ENCODE measurements at places on chromosomes 11 and 22.

DNA sequence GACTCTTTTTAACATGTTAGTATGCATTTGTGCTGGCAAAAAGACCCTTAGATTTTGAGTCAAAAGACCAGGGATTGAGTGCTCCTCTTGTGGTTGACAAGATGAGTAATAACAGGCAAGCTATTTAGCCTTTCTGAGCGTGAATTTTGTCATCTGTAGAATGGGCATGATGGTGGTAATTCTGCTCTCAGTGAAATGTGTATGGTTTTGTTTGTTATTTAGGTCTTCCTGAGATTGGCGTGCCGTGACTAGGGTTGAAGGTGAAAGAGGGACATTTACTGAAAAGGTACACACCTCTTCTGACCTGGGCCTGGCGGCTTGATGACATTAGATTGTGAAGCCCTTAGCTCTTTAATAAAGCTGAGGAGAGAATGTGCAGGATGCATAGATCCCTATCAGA lies 8.4 kb upstream of the CEP295 start:
- no peaks in the 10 kb centered on the region for H3K36me3 ChIP-seq
- H3K27ac ChIP-seq = no peak overlapping the region
- no peak for DNase-seq
- no peaks in the 10 kb centered on the region for H3K27me3 ChIP-seq
- no peaks in the 10 kb centered on the region for H3K4me1 ChIP-seq
- H3K4me3 ChIP-seq = no peak overlapping the region

DNA sequence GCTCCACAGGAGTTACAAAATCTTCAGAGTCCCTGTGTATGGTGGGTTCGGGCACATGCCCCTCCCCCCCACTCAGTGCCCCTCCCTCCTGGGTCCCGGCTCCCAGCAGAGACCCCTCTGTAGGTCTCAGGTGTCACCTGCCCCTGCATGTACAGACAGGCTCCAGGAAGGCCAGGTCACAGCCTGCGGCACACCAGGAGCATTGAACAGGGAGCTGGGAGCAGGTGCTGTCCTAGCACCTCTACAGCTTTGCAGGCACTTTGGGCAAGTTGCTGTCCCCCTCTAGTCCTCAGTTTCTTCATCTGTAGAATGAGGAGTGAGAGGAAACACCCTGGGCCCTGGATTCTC lies 80.1 kb upstream of the RTL6 start:
- H3K27ac ChIP-seq = no peak overlapping the region
- no peaks in the 10 kb centered on the region for H3K4me1 ChIP-seq

DNA sequence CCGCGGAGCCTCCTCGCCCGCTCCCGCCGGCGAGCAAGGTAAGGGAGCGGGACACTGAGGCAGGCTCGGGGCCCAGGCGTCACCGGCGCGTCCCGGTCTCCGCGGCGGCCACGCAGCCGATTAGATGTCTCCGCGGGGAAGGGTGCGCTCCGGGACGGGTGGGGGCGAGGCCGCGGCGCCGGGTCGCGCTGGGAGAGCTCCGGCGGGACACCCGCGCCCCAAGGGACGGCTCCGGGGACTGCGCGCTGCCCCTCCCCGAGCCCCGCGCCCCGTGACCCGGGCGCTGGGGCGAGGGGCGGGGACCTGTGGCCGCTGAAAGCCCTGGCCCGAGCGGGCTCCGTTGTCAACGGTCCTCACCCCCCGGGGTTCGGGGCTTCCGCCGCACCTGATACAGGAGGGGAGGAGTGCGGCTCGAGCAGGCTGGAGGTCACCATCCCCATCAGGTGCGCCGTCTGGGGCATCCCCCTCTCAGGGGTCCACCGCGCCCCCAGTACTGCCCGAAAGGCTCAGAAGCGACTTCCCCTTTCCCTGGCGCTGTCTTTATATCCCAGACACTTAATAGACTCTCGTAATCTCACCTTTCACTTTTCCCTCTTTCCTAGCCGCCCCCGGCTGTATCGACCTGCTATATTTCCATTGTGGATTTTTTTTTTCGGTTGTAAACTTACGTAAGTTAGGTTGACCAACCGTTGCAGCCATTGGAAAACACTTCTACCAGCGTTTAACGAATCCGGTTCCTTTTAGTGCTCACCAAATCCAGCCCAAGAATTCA lies 573 bp downstream of the PPFIA1 start:
- H3K4me3 ChIP-seq = peak overlapping the region; percentile 88
- no peak overlapping the region for H3K27ac ChIP-seq
- H3K36me3 ChIP-seq = no peaks in the 10 kb centered on the region
- DNase-seq = peak; percentile 45
- peaks cover 21% of the 10 kb centered on the region for H3K27me3 ChIP-seq
- H3K4me1 ChIP-seq = peaks cover 10% of the 10 kb centered on the region

DNA sequence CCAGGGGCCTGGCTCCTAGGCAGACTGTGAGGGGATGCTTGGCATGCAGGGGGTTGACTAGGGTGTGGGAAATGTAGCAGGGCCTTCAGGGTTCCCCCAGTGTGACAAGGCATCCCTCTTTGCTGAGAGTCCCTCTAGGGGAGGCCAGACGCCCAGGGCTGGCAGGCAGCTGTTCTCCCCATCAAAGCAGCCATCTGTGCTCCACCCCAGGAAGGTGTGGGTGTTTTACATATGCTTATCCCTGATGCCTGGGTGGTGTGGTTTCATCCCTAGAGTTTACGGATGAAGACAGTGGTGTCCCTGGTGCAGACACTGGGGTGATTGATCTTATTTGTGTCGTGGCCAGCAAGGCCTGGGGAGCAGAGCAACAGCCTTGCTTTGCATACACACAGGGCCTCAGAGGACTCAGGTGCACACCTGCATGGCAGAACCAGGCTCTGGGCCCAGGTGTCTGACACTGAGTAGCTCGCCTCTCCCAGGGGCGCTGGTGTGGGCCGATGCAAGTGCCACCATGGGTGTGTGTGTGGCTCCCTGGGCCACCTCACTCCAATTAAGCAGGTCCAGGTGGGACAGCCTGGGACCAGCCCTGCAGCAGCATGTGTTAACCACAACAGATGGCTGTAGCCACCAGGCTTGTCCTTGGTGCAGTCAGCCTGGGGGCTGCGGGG lies 74.2 kb downstream of the MED15 start:
- H3K27ac ChIP-seq = no peak overlapping the region
- no peak for DNase-seq
- H3K36me3 ChIP-seq = no peaks in the 10 kb centered on the region
- H3K27me3 ChIP-seq = no peaks in the 10 kb centered on the region
- no peaks in the 10 kb centered on the region for H3K4me1 ChIP-seq
- H3K4me3 ChIP-seq = no peak overlapping the region

GRCh38 chr11:64163951-64164350 lies 2.0 kb downstream of the MACROD1 start:
- H3K36me3 ChIP-seq = no peaks in the 10 kb centered on the region
- H3K27ac ChIP-seq = no peak overlapping the region
- 0 out of 2 replicates have a peak, but pooled peaks cover 4% of the 10 kb centered on the region for H3K4me1 ChIP-seq
- no peak for DNase-seq
- H3K27me3 ChIP-seq = no peaks in the 10 kb centered on the region
- no peak overlapping the region for H3K4me3 ChIP-seq

- no peak overlapping the region for H3K4me3 ChIP-seq
- no peak overlapping the region for H3K27ac ChIP-seq
- 0 out of 2 replicates have a peak, but pooled peaks cover 6% of the 10 kb centered on the region for H3K4me1 ChIP-seq
Measured at GRCh38 chr11:65187146-65187675, 5.5 kb downstream of the CAPN1 start.

DNA sequence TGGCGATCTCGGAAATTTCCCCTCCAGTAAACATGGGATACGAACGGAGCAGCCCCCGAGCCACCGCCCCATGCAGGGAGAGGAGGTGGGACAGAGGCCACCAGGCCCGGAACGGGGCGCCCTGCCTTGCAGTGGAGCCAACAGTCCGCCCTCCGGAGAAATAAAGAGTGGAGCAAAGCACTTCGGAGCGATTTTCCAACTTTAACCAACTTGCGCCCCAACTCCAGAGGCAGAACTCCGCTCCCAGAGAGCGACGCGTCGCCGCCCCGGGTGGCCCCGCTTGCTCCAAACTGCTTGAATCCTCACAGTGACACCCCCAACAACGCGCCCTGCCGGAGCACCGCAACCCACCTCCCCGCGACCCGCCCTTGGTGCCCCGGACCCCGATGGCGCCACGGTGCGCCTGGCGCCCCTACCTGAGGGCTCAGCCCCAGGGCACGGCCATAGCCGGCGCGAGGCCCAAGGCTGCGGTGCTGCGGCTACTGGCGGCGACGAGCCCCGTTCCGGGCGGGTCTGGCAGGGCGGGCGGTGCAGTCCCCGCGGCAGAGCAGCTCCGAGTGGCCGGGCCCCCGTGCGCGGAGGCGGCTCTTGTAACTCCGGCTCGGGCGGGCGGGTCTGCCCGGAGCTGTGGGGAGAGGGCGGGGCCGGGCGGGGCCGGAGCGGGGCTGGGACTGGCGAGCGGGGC lies at the start of gene AHNAK:
Gene AHNAK, minus strand, starts transcription at position 563 of the 685 bp plus-strand sequence. CDS start 10,708 bp downstream, outside the sequence.
- no peak within 1 kb of the TSS for H3K27ac ChIP-seq
- no peaks in the 10 kb centered on the region for H3K36me3 ChIP-seq
- H3K4me3 ChIP-seq = peak within 1 kb of the TSS; percentile 79
- H3K4me1 ChIP-seq = peaks cover 35% of the 10 kb centered on the region

GRCh38 chr11:102148059-102148458 lies 37.8 kb downstream of the YAP1 start:
- no peaks in the 10 kb centered on the region for H3K27me3 ChIP-seq
- H3K4me3 ChIP-seq = no peak overlapping the region
- H3K27ac ChIP-seq = no peak overlapping the region
- no peak for DNase-seq
- H3K36me3 ChIP-seq = no peaks in the 10 kb centered on the region

DNA sequence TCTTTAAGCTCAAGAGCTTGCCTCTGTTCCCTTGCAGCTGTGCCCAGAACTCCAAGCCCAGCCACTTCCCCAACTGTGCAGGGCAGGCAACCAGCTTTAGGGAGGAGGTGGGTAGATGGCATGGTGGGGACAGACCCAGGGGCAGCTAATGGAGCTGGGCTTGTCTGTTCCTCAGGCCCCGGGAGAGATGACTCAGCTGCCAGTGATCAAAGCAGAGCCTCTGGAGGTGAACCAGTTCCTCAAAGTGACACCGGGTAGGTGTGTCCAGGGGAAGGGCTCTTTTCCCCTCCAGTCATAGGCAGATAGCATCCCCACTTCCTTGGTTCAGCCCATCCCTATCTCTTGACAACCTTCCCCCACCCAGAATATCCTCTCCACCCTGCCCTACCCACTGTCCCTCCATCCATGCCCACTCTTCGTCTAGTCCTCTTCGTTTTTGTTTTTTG lies 32.4 kb downstream of the CREB3L1 start:
- H3K27me3 ChIP-seq = no peaks in the 10 kb centered on the region
- H3K4me1 ChIP-seq = no peaks in the 10 kb centered on the region

DNA sequence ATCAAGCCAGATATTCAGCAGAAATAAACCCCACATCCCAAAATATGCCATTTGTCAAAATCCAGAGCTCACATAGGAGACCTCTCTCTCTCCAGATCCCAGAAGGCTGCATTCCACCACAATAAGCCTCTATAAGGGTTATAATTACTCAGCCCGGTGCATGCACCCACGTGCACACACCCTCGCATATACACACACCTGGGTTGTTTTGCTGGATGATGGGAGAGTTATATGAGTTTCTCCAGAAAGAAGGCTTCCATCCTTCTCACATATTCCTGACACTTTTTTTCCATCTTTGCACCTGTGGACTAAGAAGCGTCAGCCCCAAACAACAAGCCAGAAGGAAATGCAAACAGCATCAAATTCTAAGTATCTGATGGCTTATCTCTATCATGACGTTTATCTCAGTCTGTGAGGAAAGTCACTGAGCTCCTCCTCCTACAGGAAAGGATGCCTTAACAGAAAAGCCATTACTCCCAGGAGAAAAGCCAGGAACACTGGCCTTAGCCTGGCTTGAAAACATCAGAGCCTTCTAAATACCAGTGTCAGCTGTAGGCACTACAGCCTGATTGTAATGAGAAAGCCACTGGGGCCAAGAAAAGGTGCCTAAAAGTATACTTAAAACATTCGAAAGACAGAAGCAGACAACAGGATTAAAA lies 253.2 kb downstream of the LARGE1 start:
- H3K36me3 ChIP-seq = no peaks in the 10 kb centered on the region
- H3K4me1 ChIP-seq = 0 out of 2 replicates have a peak, but pooled peaks cover 3% of the 10 kb centered on the region
- no peaks in the 10 kb centered on the region for H3K27me3 ChIP-seq
- no peak overlapping the region for H3K27ac ChIP-seq
- H3K4me3 ChIP-seq = no peak overlapping the region
- no peak for DNase-seq

DNA sequence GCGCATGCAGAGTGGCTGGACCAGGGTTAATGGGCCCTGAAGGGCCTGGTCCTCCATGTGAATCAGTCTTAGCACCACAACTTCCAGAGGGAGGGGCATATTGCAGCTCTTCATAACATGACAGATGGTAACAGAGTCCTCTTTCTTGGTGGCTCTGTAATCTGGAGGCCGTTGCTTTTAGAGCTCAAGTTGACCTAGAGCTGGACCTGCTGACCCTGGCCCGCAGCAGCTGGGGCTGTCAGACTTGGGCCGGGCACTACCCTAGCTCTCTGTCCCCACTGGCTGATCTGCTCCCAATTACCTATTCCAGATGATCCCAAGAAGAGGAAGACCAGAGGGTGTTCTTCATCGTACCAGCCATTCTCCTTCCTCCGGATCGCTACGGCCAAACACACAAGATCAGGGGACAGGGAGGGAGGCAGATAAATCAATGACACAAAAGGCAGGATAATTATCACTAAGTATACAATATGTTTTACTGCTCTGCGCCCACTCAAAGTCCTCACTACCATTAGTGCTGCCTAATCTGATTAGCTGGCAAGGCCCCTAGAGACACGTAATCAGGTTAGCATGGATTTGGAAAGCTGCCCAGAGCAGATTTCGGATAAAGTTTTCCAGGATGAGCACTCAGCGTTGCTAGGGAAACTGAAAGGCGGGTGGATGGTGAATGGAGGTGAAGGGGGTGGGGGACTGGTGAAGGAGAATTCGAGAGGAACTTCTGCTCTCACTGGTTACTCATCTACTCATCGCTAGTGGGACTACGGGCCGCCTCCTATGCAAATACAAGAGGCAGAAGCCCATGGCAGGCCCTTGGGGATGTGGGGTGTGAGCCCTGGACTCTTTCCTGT lies 64.5 kb upstream of the PHOX2A start:
- no peaks in the 10 kb centered on the region for H3K27me3 ChIP-seq
- H3K36me3 ChIP-seq = no peaks in the 10 kb centered on the region
- no peak overlapping the region for H3K27ac ChIP-seq
- H3K4me1 ChIP-seq = no peaks in the 10 kb centered on the region
- no peak overlapping the region for H3K4me3 ChIP-seq
- DNase-seq = no peak

- no peak overlapping the region for H3K27ac ChIP-seq
- no peak overlapping the region for H3K4me3 ChIP-seq
- no peak for DNase-seq
- H3K36me3 ChIP-seq = no peaks in the 10 kb centered on the region
- no peaks in the 10 kb centered on the region for H3K4me1 ChIP-seq
- H3K27me3 ChIP-seq = no peaks in the 10 kb centered on the region
Measured at GRCh38 chr11:60208146-60208895, 25.4 kb upstream of the MS4A6A start.

GRCh38 chr11:70710601-70711000 lies 312.3 kb downstream of the CTTN start:
- H3K4me3 ChIP-seq = no peak overlapping the region
- H3K4me1 ChIP-seq = no peaks in the 10 kb centered on the region
- peaks cover 86% of the 10 kb centered on the region for H3K27me3 ChIP-seq
- no peak for DNase-seq
- no peak overlapping the region for H3K27ac ChIP-seq

- 0 out of 2 replicates have a peak, but pooled peaks cover 4% of the 10 kb centered on the region for H3K4me1 ChIP-seq
- H3K36me3 ChIP-seq = no peaks in the 10 kb centered on the region
- no peaks in the 10 kb centered on the region for H3K27me3 ChIP-seq
- H3K4me3 ChIP-seq = no peak overlapping the region
Measured at GRCh38 chr11:69669486-69669885, 5.7 kb downstream of the LTO1 start.

Measured in MM.1S (cell line).